ENCODE measurements at places on chromosomes 4 and X.

GRCh38 chr4:10730019-10730418 is 45.5 kb upstream of the CLNK start:
- DNase-seq = no peak

DNA sequence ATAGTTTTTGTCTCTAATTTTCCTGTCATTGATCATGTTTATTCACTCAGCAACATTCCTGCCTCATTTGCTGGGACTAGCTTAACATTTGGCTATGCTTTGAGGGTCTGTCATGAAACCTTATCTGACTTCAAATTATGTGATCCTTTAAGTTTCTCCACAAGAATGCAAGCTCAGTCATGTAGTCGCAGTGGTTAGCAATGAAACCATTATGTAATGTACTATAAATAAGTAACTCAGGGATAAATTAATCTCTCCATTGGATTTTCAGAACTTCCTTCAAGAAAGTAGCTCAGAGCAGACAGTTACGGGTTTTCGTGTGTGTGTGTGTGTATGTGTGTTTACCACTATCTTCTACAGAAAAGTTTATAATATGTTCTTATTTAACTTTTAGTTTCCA is 993.6 kb downstream of the ADGRL3 start:
- DNase-seq = no peak

- no peak for DNase-seq
Measured at GRCh38 chr4:182507805-182508204, 264.6 kb downstream of the TENM3 start.

GRCh38 chr4:23413631-23414030 is 476.2 kb downstream of the PPARGC1A start:
- DNase-seq = no peak

Data from common myeloid progenitor, CD34-positive (primary cell).